ENCODE measurements at places on chromosomes 13 and 19. TPM values are rescaled to one million over a fixed set of nuclear protein-coding genes. Genes with fewer than 3 reads are reported as not detected.

DNA sequence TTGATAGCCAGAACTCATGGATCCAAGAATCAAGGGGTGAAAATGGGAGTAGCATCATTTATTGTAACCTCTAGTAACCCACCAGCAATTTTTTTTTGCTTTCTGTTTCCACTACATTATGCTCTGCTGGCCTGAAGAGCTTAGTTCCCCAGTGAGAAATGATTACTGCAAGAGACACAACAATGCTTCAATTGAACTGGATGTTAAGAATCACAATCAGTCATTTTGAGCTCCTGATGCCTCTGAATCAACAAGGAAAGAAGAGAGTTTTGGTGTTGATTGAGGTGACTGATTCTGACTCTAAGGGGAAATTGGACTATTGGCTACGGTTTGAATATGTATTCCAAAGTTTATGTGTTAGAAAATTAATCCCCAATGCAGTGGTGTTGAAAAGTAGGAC is 1084.4 kb downstream of the SLITRK1 start:
- DNase-seq = no peak

DNA sequence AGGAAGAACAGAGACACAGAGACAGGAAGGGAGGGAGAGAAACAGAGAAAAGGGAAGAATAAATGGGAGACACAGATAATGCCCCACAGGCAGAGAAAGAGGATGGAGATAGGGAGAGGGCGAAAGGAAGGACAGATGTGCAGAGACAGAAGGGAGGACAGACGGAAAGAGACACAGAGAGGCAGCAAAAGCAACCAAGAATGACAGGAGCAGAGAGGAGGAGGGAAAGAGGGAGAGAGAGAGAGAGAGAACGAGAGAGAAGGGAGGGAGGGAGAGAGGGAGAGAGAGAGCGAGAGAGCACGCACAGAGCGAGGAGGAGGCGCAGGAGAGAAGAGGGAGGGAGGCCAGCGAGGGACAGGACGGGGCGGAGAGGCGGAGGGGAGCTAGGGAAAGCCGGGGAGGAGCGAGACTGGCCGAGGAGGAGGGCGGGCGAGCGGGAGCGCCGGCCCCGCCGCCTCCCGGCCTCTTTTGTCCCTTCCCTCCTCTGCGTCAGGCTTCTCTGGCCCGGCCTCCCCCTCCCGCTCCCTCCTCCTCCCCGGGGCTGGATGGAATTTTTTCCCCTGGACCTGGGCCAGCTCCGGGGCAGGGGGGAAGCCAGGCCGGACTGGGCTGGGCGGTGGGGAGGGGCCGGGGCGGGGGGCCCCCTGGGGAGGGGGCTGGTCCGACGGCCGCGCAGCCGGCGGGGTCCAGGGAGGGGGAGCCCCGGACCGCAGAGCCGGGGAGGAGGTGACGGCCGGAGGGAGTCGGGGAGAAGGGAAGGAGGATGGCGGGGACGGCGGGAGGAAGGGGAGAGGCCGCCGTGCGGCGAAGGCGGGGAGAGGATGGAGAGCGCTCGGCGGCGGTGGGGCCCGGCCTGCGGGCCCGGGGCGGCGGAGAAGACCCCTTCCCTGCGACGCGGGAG is 4.2 kb upstream of the SPACA6 start:
- DNase-seq = peak; percentile 92

DNA sequence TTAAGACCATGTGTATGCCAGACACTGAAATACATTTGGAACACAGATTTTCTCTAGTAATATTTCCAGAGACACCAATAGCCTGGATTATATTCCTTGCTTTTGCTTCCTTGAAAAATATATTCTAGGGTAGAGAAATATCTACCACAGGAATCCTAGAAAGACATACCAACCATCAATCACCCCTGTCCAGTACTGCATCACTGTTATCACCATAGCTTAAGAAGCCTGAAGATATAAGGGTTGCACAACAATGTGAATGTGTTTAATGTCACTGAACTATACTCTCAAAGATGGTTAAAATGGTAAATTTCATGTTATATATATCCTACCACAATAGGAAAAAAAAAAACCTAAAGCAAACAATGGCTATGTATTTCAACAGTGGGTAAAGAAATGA is 163.6 kb downstream of the DIAPH3 start:
- DNase-seq = no peak

SYNE4 gene
- 4.1 TPM for total RNA-seq

SIAH3 gene
- total RNA-seq = 0.08 TPM

DNA sequence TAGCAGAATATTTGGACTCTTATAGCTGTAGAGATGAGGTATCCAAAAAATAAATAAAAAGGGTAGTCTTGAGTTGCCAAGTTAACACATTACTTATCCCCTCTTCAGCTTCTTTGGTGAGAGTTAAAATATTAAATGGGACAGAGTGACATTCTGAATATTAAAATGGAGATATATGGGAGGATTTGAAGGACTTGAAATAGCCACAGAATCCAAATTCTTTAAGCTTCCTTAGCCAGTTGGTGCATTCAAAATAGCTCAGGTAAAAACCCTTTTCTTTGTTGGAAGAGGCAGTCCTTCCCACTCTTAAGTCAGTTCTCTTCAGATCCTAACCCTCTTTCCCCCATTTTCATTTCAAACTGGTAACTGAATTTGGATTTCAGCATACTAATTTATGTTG is 130.1 kb upstream of the KLF12 start:
- DNase-seq = no peak

- DNase-seq = no peak
These were observed 736.9 kb downstream of the EFNB2 start for GRCh38 chr13:105798541-105798940.

DKKL1 gene
- total RNA-seq = 0.62 TPM

DNA sequence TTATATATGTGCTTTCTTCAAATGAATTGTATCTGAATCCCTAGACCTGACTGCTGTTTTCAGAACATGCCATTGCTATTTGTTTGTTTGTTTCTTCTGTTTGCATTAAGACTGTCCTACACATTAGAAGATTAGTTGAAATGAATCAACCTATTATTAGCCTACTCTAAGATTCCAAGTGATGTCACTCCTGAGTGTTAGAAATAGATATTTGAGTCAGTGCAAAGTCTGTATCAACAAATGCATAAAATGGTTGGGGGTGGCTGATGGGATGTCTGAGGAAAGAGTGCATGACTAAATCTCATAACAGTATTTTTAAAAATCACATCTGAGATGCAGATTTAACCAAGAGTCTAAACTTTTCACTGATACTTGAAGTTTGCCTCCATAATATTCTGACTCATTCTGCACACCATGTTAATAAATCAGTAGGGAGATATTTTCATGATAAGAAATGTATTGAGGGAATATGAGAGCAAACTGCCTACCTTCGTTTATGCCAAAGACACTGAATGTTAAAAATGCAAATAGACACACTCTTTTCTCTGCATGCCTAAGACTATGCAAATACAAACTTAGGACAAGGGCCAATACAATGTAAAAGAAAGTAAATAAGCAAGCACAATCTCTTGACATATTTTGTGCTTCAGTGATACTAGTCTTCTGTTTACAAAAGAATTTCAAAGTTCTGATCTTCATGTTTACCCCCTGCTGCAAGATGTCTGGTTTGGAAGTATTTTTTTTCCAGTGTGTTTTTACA is 253.3 kb downstream of the LIG4 start:
- DNase-seq = no peak

DNA sequence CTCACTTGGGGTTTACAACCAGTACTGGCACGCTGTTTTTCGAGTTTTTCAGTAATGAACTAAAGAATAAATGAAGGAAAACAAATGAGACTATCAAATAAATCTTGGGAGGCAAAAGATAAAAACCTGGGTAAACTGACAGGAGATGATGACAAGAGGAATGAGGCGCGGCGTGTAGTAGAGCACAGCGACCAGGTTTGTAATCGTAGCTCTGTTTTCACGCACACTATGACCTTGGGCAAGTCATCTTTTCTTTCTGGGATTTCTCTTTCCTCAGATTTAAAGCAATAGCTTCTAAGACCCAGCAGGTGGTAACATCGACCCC is 419 bp downstream of the MRPS31 start:
- no peak for DNase-seq

DNA sequence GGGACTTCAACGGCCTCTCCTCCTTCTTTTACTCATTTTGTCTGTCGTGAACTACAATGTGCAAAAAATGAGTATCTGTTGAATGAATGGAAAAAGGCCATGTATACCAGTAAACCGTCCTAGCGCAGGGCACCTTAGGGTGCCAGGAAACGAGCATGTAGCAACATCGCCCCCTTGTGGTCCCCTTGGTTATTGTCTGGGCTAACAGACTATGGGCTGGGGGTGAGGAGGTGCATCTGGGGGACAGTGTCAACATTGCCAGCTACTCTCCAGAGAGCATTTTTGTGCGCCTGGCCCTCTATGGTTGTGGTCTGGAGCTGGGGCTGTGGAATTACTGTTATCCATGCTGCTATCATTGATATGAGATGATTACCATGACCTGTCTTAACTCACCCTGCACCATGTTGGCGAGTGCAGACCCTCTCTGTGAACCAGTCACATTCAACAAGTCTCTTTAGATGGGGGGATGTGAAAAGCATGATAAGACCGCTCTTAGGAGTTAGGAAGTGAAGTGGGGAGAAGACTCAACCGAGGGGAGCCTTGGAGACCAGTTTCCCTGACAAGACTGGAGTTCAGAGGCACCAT is 22.8 kb upstream of the SIGLEC11 start:
- no peak for DNase-seq

- DNase-seq = no peak
These were observed 361.6 kb upstream of the PCDH20 start for GRCh38 chr13:61777271-61777670.

KLK6 gene
- not detected for total RNA-seq

DNA sequence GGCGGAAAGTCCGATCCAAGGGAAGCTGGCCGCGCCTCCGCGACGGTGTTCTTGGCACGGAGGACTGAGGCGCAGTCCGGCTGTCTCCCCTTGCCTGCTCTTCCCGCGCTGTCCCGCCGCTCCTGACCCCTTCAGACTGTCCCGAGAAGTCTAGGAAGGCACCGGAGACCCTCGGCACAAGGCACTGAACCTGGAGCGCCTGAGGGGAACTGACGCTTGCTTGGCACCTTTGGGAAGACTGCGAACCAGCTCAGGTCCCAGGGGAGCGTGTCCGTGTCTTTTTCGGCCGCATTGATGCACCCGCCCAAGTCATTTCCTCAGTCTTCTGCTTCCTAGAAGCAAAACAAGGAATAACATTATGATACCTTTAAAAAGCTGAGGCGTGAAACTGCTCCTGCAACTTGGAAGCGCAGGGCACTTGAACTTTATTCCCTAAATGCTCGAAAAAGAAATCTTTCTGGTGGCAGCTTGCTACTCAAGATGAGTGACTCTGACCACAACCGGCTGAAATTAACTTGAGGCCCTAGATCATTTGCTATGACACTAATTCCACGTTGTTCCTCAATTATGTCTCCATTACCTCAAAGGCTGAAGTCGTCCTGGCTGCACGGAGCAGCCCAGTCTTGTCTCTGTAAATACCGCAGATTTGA is 735 bp upstream of the FLT1 start:
- no peak for DNase-seq

DNA sequence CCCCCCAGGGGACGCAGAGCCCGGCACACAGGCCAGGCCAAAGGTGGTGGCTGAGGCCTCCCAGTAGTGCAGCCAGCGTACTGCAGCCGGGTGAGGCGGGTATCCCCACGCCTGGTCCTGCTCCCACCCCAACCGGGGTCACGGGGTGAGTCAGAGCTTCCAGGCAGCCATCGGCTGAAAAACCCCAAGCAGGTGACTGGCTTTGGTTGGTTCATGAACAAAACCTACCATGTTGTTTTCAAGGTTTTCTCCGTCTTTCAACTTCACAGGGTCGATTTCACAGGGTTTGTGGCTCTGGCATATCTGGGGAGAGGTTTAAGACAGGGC is 42.1 kb upstream of the C13orf46 start:
- DNase-seq = no peak
